NCI-H2171 treated with DMSO at 0.1 percent for 48 hours (cell line): ENCODE measurements at places on chromosomes 12 and 14.

GRCh38 chr12:109879351-109880042 is 844 bp downstream of the GLTP start:
- peak; percentile 28 for DNase-seq

GRCh38 chr12:120800665-120801064 is 75.0 kb downstream of the ACADS start:
- DNase-seq = no peak

- DNase-seq = no peak
Observed at GRCh38 chr12:44976246-44976645, 74.7 kb downstream of the DBX2 start.

GRCh38 chr14:55858604-55859003 is 259.6 kb upstream of the PELI2 start:
- DNase-seq = no peak

- no peak for DNase-seq
Observed at GRCh38 chr14:69363055-69363454, 35.0 kb downstream of the ERH start.

DNA sequence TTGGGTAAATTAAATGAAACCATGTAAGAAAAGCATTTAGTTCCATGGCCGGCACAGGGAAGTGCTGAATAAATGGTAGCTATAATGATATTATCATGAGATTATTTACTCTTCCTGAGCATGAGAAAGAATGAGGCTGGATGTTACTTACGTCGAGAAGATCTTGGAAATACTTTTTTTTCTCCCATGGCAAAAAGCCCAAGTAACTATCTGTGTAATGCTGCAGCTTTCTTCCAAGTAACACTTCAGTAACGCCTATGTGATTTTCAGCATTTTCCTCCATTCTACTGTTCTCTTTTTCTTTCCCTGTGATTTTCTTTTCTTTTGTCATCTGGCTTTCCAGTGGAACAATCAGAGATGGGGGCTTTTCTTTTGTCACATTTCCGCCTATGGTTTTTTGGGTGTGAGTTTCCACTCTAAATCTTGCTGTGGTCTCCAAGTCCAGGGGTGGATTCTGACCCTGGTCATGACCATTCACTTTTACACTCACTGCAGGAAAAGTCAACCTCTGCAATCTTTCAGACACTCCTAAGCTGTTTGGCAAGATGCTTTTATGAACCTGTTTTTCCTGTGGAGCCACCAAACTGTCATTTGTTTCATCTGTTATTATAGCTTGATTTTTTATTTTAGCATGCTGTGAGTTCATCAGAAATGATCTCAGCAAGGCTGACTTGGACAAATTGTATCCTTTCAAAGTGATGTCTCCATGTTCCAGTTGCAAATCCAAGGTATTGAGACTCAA is 25.0 kb upstream of the SYCP3 start:
- no peak for DNase-seq

DNA sequence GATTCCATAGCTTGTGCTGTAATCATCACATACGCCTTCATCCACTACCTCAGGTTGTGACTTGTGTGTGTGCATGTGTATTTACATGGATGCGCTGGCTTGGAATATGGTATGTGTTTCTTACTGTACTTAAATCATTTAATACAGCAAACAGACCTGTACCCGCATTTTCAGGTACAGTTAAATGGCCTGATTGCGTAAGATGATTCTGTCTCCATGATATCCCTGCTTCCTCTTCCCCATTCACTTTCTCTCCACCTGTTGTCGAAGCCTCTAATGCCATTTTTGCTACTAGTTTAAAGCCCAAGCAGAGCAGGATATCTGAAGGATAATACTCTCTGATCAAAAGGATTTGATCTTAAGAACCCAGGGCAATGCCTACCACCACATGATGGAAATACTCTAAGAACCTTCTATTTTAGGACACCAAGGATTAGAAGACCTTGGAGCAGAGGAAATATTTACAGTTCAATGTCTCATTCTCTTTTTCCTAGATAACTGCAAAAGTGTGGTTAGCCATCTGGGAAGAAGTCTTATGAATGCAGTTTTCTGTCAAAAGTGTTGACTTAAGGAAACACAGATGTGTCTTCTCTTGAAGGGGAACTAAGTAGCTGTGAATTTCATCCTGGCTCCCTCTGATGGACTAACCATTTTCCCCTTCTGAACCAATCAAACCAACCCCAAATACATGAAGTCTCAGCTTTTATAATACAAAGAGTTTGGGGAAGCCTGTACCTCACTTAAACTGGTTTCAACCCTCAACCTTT is 78.7 kb downstream of the HELB start:
- no peak for DNase-seq

GRCh38 chr14:91399868-91400640 is 17.6 kb downstream of the CCDC88C start:
- no peak for DNase-seq

- no peak for DNase-seq
Observed at GRCh38 chr14:89302396-89302950, 114.6 kb downstream of the FOXN3 start.
